Fibroblast of villous mesenchyme (primary cell): ENCODE measurements at places on chromosomes 3 and 15. TPM values are rescaled to one million over a fixed set of nuclear protein-coding genes. Genes with fewer than 3 reads are reported as not detected.
A peak's percentile ranks its signal among the peaks of the same experiment; 100 is the strongest.

The CHCHD4 gene
- total RNA-seq, result 7.4 and 10.8 TPM in 2 replicates

The UQCC5 gene
- 7.7 and 17.7 TPM in 2 replicates for total RNA-seq

GRCh38 chr3:186381424-186382216 lies 19.6 kb upstream of the DGKG start:
- DNase-seq, result no peak

DNA sequence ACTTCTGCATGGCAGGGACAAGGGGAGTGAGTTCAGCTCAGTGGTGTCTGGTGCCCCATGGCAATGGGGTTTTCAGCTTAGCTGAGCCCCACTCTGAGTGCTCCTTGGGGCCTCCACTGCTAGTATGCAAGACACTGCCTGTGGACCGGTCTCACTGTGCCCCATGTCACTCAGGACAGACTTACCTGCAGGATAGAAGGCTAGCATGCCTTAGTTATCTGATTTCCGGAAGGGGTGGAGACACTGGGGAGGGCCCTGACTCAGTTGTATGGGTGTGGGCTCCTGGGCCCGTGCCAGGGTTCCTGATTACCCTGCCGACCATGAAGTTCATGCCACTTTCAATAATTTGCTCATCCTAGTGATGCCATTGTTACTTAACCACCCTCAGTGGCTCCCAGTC lies 4.3 kb upstream of the SLC6A20 start:
- no peak for DNase-seq

- DNase-seq, result no peak
Measured at GRCh38 chr3:58874248-58874741, 175.5 kb downstream of the CFAP20DC start.

DNA sequence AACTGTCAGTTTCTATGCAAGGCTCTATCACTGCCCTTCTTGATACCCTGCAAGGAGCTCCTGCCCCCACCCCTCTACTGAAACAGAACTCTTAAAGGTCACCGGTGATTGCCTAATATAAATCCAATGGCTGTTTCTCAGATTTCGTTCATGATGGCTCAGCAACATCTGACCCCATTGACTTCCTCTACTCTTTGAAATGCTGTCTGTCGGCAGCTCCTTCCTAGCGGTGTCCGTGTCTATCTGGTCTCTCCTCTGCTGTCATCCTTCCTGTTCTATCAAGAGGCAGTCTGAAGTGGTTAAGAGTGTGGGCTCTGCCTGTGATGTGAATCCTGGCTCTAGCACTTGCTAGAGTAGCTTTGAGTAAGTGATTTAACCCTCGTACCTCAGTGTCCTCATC lies 5.5 kb downstream of the TMEM266 start:
- DNase-seq, result no peak

DNA sequence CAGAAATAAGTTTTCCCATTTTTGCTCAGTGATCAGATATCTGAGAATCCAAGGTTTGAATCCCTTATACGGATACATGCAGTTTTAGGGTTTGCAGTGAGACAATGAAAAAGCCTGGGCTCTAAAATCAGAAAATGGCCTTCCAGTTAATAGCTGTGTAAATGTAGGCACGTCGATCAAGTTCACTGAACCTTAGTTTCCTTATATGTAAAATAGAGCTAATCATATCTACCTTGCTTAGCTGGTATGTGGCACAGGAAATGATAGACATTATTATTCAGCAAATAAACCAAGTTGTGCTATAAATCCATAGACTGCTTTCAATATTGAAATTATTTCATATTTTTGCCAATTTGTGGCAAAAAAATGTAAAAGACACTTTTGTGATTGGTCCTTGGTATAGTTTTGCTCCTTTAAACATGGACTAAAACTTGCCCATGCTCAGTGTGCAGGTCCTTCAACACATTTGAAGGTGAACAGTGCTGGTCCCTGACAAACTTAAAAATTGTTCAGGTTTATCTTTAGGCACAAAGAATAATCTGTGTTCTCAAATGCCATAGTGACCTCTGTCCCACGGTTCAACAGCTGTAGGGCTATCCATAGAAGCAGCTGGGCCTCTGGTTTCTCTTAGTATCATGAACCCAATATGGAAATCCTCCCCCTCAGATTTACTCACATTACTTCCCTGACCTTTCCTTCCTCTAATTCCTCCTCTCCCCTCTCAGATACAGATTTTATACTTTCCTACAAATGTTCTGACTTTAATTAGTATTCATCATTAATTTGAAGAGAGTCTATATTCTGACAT lies 51.0 kb downstream of the CCDC54 start:
- no peak for DNase-seq

The MGLL gene
- total RNA-seq, result 82.1 and 141 TPM in 2 replicates

The DAZL gene
- not detected in 2 replicates for total RNA-seq

The COLQ gene
- 0.43 and 0.64 TPM in 2 replicates for total RNA-seq

GRCh38 chr15:91855684-91856489 lies 2.4 kb downstream of the SLCO3A1 start:
- DNase-seq, result no peak

- peak; percentile 26 for DNase-seq
Measured at GRCh38 chr3:8442993-8443650, 58.5 kb upstream of the LMCD1 start.

GRCh38 chr3:13666781-13667709 lies 118.1 kb downstream of the FBLN2 start:
- DNase-seq, result no peak

GRCh38 chr15:68769702-68770101 lies 51.0 kb downstream of the ANP32A start:
- no peak for DNase-seq

The ZBTB47 gene
- 25.4 and 25.9 TPM in 2 replicates for total RNA-seq

The GHSR gene
- not detected in 2 replicates for total RNA-seq

DNA sequence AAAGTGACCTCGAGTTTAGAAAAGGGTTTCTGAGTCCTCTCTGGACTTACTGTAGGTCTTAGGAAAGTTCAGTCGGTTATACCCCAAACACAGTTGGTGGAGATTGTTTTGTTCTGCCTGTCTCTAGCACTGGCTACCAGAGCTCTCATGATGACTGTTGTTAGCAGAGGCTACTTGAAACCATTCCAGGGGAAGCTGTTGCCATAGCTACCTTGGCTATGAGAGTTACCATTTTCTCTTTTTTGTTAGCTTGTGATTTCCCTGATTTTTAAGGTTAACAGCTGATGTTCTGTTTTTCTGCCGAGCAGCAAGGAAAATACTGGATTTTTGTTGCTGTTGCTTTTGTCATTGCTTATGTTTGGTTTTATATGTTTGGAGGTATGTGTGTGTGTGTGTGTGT lies 26.7 kb downstream of the ABHD2 start:
- peak; percentile 40 for DNase-seq

DNA sequence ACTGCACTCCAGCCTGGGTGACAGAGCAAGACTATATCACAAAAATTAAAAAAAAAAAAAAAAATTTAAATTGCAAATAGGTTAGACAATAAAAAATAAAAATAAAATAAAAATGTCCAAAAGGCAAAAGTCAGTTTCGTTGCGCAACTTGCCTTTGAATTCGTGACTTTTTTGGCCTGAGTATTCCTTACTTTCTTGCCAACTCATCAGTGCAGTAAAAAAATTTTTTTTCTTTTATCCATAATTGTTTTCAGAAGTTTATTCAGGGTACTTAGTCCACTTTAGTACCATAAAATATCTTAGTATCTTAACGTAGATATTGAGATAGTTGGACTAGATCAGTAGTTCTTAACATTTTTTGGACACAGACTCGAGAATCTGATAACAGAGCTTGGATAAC lies 22.4 kb upstream of the CILP start:
- DNase-seq, result no peak

GRCh38 chr3:25235031-25235430 lies 193.0 kb upstream of the RARB start:
- DNase-seq, result peak; percentile 11

DNA sequence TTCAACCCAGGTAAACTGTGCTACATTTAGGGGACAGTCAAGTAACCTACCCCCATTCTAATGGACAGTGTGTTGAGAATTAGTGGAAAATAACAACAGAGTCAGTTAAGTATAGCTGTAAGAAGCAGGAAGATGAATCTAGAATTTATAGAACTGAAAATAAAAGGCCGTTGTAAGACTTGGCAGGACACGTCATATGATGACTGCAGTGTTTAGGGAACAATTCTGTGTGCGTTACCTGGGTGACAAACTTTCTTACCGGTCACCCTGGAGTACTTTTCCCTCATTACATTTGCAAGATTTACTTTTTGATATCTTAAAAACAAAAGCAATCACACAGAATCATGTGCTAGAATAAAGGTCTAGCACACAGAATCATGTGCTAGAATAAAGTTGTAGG lies 536.3 kb upstream of the ZNF717 start:
- DNase-seq, result no peak

The CCR9 gene
- not detected in 2 replicates for total RNA-seq

The LEKR1 gene
- 0.86 and 0.97 TPM in 2 replicates for total RNA-seq

DNA sequence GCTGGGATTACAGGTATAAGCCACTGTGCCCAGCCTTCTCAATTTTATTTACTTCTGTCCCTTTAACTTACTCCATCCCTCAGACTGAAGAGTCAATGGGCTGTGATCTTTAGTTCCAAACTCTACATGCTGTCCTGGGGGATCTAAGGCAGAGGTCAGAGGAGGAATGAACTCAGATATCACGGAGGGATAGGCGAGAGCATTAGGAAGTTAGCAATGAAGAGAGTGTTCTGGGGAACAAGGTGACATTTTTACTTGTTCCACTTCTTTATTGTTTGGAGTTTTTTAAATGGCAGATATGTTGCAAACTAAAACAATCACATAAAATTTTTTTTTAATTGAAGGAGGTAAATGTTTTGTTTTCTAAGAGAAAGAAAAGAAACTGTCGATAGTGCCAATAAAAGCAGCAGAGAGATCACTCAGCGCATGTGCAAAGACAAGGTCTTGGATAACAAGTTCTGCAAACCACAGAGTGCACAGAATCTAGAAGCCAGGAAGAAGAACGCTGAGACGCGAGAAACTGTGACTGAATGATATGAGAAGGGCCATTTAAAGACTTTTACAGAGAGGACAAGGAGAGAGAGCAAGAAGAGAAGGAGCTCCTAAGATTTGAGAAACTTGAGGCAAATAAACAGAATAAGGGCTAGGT lies 10.8 kb upstream of the CA12 start:
- DNase-seq, result no peak

The ADPRH gene
- 3.0 and 4.2 TPM in 2 replicates for total RNA-seq

The COL6A6 gene
- under 0.01 TPM in 1 of 2 replicates, not detected in the other for total RNA-seq

- DNase-seq, result no peak
Measured at GRCh38 chr15:72532991-72533601, 59.0 kb downstream of the ARIH1 start.

The DPPA4 gene
- total RNA-seq, result not detected in 2 replicates

- no peak for DNase-seq
Measured at GRCh38 chr15:98657721-98658120, 9.4 kb downstream of the IGF1R start.

The FEZF2 gene
- not detected in 2 replicates for total RNA-seq

DNA sequence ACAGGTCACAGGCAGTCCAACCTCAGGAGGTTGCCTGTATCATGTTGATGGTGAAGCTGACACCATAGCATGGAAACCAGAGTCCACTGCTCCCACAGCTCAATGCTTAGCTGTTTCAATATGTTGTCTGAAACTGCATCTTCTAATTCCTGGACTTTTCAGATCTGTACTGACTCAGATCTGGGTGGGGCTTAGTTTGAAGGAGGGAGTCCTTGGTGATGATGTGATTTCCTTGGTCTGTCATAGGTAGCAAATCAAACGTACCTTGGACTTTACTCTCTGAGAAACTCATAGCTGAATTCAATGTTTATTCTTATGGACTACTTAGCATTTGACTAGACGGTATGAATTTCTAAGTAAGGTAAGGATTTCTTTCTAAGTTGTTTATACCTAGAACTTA lies at the start of gene HHLA2:
TSS of gene HHLA2 (plus strand) at position 310 of the 400 bp plus-strand sequence. CDS start 55,266 bp downstream, outside the sequence.
- DNase-seq, result no peak

- no peak for DNase-seq
Measured at GRCh38 chr3:138450704-138451424, 16.4 kb downstream of the ESYT3 start.

DNA sequence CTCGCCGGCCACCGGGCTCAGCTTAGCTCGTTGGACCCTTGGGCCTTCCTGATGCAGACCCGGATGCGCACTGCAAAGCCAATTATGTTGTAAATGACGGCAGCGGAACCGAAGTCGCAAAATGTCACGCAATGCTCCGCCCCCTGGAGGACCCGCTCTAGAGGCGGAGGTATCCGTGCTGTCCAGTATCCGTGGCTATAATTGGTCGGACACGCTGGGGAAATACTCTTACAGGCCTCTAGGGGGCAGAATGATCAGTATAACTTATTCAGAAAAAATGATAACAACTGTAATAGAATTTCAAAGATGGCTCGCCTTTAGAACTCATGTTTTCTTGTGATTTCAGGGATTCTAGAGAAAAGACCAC lies at the start of gene PRR23B:
TSS of gene PRR23B (minus strand) at position 59 of the 367 bp plus-strand sequence. CDS start 265 bp downstream, outside the sequence.
- no peak for DNase-seq

DNA sequence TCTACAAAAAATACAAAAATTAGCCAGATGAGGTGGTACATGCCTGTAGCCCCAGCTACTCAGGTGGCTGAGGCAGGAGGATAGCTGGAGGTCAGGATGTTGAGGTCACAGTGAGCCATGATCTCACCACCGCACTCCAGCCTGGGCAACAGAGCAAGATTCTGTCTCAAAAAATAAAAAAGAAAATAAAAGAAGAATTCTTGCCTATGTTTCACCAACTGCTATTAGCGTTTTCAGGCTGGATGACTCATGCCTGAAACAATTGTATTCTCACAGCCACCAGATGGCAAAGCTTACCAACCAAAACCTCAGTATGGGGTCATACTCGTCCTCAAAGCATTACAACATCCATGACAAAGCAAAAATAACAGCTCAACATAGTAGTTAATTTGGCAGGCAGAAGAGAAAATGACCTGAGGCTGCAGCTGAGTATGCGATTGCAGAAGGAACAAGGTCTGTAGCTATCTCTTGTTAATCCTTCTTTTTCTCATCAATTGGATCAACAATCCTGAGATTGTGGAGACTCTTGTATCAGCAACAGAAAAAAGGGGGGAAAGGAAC lies 52.2 kb downstream of the TP53BP1 start:
- DNase-seq, result peak; percentile 98

- no peak for DNase-seq
Measured at GRCh38 chr15:25795712-25796111, 67.4 kb downstream of the ATP10A start.

The NPAP1 gene
- total RNA-seq, result not detected in 2 replicates

DNA sequence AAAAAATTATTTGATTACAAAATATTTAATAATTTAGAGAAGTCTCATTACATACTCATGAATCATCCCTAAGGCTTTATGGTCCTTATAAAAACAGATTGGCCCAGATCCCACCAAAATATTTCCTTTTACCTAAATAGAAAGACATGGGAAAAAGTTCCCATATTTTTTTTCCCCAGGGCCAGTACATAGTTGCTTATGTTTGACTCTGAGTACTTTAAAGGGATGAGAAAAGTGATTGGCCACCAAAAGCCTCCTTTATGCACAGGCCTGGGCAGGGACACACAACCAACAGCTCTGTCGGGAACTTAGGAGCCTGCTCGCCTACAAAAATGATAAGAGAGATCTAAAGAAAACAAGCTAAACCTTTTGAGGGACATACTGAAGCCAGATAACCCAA lies 22.3 kb downstream of the KCNAB1 start:
- DNase-seq, result no peak

The CFAP44 gene
- 1.9 and 2.6 TPM in 2 replicates for total RNA-seq

- no peak for DNase-seq
Measured at GRCh38 chr3:104018541-104018940, 1348.2 kb upstream of the ALCAM start.

GRCh38 chr15:50904211-50904610 lies 4.3 kb upstream of the AP4E1 start:
- DNase-seq, result no peak
